ENCODE measurements at places on chromosomes 2 and 18.
A peak's percentile ranks its signal among the peaks of the same experiment; 100 is the strongest.

- DNase-seq = no peak
Measured at GRCh38 chr2:66957198-66957597, 439.9 kb upstream of the ETAA1 start.

- DNase-seq = no peak
Measured at GRCh38 chr18:80229363-80229762, 18.0 kb downstream of the PARD6G start.

- no peak for DNase-seq
Measured at GRCh38 chr2:135798762-135799161, 38.2 kb downstream of the LCT start.

DNA sequence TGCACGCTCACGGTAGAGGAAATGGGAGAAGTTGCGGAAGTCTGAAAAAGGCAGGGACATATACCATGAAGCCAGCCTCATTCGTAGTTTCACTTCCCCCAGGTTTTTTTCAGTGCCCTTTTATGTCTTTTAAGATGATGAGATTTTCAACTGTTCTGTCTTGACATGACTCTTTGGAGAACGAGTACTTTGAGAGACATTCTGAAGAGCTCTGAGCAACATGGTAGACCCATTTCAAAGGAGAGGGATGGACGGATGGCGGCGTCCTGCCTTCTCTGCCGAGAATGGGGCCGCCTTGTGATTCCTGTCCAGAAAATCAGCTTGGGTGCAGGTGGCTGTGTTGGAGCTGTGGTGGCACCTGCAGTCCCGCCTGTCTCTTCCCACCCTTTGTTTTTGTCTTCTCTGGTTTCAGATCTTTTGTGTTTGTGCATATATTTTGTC, 41.7 kb downstream of the SH3BP4 start:
- DNase-seq = no peak

DNA sequence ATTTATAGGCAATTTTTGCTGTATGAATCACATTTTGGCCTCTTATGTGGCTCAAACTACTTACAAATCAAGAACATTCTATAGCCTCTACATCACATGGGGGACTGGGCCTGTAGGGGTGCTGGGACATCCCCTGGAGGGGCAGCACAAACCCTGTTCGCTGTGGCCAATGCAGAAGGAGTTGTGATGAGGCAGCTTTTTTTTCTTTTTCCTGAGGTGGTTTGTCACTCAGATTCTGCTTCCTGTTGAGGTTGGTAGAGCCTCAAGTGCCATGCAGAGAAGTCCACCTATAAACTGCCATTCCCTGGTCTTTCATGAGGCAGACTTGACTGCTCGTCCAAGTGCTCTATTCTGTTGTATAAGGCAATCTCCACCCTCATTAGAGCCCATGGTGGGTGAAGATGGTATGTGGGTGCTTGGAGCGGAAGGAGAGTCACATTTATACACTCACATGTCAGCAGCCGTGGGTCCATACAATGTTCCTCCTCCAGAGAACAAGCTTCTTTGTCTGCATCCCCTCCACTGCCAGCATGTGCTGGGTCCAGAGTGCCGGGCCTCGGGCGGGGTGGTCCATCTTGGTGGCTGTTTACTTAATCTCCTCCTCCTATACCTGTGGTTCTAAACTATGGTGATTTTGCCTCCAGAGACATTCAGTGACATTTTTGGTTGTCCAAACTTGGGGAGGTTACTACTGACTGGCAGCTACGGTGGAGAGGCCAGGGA, 120.3 kb downstream of the ACOXL start:
- no peak for DNase-seq

- DNase-seq = no peak
Measured at GRCh38 chr18:9280849-9281248, 53.7 kb upstream of the TWSG1 start.

DNA sequence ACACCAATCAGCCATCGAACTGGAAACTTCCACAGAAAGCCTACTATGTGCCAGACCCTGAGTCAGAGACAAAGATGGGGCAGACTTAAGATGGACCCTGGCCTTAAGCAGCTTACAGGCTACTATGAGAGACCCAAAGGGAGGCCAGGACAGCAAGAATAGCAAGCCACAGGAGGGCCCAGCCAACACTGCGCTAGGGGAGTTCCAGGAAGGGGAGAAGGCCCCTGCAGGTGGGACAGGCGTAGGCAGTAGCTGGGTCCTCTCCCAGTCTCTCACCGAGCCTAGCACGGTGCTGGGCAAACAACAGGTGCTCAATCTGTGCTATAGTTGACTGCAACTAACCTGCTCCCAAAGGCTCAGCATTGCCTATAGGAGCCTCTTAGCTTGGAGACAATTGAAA, 136.2 kb downstream of the CLIP4 start:
- DNase-seq = no peak

DNA sequence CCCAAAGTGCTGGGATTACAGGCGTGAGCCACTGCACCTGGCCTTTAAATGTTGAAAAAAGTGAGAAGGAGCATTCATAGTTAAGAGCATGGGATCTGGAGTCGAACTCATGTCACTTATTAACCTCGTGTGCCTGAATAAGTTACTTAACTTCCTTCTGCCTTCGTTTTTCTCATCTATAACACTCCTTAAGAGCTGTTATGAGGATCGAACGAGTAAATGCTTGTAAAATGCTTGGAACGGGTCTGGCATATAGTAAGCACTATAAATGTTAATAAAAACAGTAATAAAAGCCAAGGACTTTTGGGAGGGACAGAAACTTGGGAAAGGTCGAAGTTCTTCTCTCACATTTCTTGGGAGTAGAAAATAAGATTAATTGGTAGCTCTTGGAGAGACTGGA, 40.8 kb downstream of the RAB10 start:
- no peak for DNase-seq

GRCh38 chr18:944440-944839, 39.8 kb downstream of the ADCYAP1 start:
- no peak for DNase-seq

DNA sequence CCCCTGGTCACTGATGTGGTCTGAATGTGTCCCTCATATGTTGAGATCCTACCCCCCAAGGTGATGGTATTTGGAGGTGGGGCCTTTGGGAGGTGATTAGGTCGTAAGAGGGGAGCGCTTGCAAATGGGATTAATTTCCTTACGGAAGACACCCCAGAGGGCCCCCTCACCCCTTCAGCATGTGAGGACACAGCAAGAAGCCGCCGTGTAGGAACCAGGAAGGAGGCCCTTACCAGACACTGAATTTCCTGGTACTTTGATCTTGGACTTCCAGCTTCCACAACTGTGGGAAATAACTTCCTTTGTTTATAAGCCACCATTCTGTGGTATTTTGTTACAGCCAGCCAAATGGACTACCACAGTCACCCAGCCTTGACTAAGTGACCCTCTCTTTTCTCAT, 35.9 kb downstream of the NCK2 start:
- no peak for DNase-seq

- no peak for DNase-seq
Measured at GRCh38 chr2:185417111-185417510, 321.5 kb upstream of the FSIP2 start.

DNA sequence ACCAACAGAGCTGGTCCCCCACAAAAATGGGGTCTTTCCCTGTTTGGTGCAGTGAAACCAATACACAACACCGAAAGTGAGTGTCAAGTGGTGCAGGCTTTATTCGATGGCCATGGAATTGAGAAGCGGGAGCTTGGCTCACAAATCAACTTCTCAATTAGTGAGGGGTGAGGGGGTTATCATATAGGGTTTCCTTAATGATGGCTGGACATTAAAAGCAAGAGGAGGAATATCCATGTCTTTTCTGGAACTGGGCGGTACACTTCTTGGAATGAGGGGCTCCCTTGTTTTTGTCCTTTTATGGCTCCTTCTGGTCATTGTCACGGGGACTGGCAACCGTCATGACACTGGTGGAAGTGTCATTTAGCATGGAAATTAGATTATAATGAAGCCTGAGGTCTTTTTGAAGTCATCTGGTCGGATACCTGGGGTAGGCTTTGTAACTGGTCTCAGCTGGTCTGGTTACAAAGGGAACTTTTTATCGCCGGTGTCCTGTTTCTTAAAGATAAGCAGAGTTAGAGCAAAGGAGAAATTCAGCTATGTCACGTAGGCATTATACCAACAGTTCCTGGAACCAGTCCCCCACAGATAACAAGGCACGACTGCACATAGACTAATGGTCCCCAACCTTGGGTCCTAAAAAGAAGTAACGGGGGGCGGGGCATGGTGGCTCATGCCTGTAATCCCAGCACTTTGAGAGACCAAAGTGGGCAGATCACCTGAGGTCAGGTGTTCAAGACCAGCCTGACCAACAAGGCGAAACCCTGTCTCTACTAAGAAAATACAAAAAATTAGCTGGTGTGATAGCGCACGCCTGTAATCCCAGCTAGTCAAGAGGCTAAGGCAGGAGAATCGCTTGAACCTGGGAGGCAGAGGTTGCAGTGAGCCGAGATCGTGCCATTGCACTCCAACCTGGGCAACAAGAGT, 93.5 kb upstream of the NDUFV2 start:
- DNase-seq = no peak

DNA sequence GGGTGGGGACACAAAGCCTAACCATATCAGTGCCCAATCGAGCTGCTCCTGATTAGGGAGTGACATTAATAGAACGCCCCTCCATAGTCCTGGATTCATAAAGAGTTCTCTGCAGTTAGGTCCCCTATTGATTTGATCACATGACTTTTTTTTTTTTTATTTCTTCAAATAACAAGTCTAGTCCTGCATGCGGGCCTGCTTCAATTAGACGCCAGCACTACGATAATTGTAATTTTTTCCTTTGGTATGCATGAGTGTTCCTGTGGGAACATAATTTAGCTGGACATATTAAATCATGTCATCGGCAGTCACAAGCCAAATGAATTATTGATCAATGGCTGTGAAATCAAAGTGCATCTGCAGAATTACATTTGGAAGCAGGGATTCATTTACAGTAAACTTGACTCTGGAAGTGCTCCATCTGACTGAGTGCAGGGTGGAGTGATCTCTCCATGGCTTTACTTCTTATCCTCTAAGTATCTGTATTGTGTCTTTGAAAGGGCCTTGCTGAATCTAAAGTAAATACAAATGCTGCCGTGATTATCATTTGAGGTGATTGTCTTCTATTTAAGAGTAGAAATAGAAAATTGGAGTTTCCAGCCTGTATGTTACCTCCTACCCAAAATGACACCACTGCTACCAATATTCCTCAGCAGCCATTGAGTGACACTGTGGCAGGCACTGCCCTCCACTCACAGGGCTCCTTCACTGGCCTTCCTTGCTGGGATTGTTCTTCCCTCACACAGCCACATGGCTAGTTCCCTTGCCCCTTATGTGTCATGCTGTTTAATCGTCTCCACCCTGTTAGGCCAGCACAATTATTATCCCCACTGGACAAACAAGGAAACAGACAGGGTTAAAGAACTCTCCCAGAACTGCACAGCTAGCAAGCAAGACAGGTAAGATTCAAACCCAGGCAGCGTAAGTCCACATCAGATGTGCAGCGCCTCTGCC, 337.4 kb upstream of the ID2 start:
- DNase-seq = no peak

DNA sequence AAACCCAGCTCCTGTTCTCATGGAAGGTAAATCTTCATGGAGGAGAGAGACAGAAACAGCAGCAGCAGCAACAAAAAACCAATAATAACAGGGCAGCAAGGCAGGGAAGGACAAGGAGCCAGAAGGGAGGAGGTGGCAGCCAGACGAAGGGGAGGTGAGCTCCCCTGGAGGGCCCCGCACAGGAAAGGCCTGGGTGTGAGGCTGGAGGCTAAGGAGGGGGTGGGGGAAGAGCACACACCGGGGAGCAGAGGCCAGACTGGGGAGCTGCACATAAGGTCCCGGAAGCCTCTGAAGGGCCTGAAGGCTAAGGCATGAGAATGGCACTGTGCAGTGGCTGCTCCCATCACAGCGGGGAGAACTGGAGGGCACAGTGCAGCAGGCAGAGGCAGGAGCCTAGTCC, 94.8 kb upstream of the SMAD7 start:
- DNase-seq = no peak

DNA sequence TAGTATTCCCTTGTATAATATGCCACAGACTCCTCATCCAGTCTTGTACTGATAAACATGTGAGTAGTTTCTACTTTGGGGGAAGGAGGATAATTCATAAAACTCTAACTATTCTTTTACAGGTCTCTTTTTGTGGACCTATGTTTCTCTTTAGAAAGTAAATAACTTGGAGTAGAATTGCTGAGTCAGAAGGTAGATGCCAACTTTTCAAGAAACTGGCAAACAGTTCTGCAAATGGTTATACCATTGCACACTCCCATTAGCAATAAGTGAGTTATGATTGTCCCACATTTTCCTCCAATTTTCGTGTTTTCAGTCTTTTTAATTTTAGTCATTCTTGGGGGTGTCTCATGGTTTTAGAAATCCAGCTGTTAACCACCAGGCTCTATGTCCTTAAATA, 477.2 kb upstream of the LRRTM4 start:
- no peak for DNase-seq

GRCh38 chr2:231709636-231709980, 1.3 kb downstream of the PTMA start:
- DNase-seq = peak; percentile 77

- no peak for DNase-seq
Measured at GRCh38 chr18:23779696-23780303, 90.5 kb downstream of the LAMA3 start.

- DNase-seq = no peak
Measured at GRCh38 chr2:147440734-147441133, 404.1 kb upstream of the ACVR2A start.

DNA sequence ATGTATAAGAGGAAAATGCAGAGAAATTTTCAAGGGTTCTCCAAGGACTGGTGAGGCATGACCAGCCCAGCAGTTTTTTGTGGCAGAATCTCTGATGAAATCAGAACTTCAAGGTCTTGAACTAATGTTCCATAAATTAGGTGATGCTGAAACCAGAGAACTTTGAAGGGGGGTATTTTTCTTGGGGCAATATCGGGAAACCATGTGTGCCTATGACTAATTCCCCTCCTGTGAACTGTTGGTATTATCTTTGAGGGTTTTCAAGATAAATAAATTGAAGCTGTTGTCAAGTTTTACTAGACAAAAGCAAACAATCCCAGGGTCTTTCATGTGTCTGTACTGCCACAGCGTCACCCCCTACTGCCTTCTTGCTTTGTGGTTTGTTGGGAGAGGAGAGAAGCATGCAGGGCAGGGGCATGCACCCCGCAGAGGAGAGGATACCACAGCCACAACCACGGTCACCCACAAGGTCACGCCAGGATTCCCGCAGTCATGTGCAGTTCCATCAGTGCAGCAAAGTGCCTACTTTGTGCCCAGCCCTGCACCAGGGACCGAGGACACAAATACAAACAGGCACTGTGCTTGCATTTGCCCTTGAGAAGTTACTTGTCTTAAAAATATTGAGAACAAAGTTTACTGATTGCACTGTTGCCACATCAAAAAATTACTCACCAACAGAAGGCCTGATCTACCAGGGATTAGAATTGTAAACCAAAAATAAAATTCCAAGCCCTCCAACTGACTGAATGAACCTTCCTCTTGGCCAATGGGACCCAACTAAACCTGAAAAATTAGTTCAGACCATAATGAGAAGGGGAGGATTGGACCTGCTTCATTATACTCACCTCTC, 413.3 kb upstream of the TRIB2 start:
- DNase-seq = no peak

- DNase-seq = no peak
Measured at GRCh38 chr2:215579809-215580208, 143.9 kb upstream of the FN1 start.

Data from aorta (tissue), 5 donors.